ENCODE measurements at places on chromosomes 11 and 22.

DNA sequence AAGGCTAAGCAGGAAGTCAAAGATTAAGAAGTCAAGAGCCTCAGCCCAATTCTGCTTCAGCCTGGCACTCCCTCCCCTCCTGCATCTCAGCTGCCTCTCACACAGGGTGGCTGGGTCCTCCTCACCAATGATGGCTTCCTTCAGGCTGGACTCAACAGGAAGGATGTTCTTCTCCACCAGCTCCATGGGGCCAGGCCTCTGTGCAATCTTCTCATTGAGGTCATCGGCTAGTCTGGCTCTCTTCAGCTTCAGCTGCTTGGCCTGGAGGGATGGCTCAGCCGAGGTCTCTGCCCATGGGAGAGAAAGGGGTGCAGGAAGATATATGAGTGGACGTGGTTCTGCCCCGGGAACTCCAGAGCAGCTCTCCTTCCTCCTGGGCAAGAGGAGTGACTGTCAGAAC lies 59.1 kb downstream of the SGSM3 start:
- no peak for DNase-seq

GRCh38 chr11:78438298-78438975 lies 20.8 kb upstream of the GAB2 start:
- no peak for DNase-seq

GRCh38 chr22:37139762-37140161 lies 10.0 kb downstream of the IL2RB start:
- no peak for DNase-seq

- no peak for DNase-seq
Measured at GRCh38 chr11:94597896-94598295, 30.7 kb downstream of the PIWIL4 start.

DNA sequence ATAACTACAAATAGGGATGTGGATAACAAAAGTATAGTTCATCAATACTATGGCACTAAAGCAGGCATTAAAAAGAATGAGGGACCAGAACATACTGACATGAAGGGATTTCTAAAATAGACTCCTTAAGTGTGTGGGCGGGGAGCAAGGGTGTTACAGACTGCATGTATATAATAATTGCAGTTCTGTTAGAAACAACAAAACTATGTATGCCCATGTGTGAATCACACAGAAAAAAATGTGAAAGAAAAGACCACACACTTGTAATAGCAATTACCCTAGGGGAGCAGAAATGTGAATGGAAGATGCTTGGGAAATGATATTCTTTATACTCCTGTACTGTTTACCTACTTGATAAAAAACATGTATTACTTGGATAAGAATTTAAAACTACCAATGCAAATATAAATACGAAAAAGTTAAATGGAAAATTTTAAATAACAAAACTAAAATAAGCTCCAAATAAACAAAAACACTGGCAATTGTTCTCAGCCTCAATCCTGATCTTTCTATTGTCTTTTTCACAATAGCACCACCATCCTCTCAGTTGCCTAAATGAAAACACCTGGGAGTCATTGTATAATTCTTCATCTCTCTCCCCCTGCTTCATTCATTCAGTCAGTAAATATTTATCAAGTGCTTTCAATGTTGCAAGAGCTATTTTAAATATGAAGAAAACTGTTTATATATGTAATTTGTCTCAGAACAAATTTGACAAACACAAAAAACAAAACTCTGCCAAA lies 129.8 kb downstream of the FCHSD2 start:
- no peak for DNase-seq

DNA sequence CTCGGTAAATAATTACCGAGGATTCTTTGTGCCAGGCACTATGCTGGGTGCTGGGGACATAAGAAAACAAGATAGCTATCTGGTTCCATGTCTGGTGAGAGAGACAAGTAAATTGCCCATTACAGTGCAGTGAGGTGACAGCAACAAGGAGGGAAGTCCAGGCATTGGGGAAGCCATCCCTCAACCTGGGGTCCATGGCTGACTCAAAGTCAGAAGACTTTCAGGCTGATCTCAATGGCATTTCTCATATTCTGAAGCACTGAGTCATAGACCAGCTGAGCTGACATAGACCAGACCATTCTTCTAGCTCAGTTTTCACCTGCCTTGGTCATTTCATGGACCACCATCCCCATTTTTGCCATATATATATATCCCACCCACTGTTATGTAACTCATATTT lies 158.8 kb downstream of the TTC17 start:
- DNase-seq, result no peak

All from head of caudate nucleus (tissue), 42 donors.